WTC11 (cell line): ENCODE measurements at places on chromosomes 13 and 19.

- no peak for DNase-seq
Observed at GRCh38 chr13:77599351-77599750, 63.8 kb downstream of the SCEL start.

- no peak for DNase-seq
Observed at GRCh38 chr19:46913852-46914430, 53.1 kb downstream of the ARHGAP35 start.

GRCh38 chr13:40755082-40755700 is 15.8 kb downstream of the MRPS31 start:
- no peak for DNase-seq

- DNase-seq, result no peak
Observed at GRCh38 chr19:58196901-58197616, 14.2 kb downstream of the ZNF274 start.

DNA sequence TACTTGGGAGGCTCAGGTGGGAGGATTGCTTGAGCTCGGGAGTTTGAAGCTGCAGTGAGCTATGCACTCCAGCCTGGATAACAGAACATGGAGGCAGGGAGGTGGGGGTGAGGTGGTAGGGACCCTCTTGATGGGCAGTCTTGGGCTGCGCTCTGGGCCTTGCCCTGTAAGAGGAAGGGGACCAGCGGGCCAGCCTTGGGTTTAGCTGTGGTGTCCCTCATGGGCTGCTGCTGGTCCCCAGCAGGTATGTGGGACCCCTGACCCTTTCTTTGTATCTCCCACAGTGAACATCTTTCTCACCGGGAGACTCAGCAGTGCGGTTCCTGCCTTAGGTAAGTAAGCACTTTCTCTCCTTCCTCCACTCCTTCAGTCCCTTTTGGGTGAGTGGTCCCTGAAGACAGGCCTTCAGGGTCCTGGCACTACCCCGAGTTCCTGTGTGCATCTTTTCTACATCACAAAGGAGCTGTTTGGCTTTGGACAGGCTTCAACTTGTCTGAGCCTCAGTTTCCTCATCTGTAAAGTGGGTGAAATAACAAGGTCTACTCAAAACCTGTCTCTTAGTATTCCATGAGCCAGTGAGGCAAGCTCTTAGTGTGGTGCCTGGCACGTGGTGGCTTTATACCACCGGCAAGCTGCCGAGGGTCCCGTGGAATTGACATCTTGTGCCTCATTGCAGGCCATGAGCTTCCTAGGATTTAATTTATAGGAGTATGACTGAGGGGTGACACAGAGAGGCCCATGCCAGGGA is 2.5 kb downstream of the LRP3 start:
- DNase-seq, result no peak

DNA sequence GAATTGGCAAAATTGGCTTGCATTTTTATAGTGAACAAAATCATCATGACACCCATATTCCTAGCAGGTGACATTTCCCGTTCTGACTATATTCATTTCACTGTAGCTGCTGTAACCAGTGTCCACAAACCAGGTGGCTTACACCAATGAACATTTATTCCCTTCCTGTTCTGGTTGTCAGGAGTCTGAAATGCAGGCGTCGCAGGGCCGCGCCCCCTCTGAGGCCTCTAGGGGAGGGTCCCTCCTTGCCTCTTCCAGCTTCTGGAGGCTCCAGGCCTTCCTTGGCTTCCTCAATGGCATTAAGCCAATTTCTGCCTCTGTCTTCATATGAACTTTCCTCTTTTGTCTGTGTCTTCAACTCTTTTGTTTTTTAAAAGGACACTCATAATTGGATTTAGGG is 6.5 kb upstream of the RLN3 start:
- peak; percentile 30 for DNase-seq

DNA sequence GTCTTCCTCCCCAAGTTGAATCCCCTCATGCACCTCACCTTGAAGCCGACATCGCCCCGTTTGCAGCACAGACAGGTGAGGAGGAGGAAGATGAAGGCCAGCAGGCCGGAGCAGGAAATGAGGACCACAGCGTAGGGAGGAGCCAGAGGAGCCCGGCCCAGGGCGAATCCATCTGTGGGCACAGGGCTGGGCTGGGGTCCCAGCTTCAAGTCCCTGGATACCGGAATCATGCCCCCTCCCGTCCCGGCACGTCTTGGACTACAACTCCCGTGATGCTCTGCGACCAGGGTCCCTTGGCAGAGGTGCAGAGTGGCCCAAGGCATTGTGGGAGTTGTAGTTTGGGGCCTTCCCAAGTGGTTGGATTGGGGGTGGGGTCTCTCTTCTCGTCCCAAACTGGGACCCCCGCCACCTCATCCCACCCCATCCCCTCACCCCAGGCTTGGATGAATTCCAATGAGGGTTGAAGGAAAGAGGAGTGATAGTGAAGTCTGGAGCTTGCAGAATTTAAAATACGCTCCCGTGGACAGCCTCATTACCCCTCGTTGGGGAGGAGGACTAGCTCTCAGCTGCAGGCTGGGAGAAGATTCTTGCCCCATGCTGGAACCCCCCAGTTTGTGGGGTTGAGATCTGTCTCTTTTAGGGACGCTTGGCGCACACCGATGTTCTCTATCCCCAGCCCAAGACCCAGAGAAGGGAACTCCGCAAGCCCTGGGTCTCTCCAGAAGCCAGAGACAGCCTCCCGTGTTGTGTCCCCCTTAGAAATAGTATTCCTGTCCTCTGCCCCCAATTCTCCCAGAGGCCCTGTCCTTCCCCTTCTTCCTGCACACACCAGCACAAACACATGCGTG is 990 bp downstream of the LMTK3 start:
- DNase-seq, result peak; percentile 89

DNA sequence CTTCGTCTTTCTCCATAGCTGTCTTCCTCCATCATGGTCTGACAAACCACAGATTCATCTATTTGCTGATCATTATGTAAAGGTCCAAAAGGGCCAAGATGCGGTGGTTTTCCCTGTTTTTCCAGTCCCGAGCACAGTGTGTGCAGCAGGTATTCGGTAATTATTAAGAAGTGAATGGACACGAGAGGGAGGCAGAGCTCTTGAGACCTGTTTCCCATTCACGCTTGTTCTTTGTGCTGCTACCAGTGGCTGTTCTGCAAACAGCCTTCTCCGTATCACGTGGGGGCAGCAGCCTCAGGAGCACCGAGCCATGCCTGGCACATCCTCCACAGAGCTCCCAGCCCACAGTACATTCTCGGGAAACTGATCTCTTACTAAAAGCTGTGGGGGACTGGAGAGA is 50.3 kb downstream of the CCDC70 start:
- no peak for DNase-seq

DNA sequence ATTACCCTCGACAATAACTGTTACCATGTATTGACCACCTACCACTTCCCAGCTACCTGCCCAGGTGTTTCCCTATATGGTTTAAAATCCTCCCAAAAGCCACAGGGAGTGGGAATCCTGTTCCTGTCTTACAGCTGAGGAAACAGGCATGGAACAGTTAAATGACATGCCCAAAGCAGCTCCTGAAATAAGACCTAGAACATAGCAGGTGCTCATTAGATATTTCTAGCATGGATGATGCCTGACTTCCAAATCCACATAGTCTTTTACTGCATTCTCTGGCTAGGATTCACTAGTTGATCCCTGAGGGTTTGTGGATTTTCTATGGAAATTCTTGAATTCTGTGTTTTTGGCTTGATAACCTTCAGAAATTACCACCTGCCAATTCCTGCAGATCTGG is 13.0 kb downstream of the KCNN4 start:
- DNase-seq, result no peak

DNA sequence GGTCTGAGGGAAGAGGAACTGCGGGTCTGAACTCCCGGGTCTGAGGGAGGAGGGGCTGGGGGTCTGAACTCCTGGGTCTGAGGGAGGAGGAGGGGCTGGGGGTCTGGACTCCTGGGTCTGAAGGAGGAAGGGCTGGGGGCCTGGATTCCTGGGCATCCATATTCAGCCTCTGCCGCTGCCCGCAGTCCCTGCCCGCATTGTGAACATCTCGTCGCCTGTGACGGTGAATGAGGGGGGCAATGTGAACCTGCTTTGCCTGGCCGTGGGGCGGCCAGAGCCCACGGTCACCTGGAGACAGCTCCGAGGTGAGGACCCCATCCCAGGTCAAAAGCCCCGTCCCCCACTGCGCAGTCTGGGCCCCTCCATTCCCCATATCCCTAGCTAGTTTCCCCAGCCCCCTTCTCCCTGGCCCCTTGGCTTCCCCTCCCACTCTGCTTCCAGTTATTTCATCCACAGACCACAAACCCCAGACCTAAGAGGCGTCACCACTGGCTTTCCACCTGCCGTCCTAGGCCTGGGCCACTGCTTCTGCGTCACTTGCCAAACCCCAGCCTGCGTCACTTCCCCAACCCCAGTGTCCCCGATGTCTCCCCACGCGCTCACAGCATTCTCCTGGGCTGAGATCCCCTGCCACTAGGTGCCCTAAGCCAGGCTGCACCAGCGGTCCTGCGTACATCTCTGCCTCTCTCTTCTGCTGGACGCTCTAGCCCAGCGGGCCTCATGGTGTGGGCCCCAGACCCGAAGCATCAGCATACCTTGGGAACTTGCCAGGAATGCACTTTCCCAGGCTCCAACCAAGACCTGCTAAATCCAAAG is 13.9 kb downstream of the IGLON5 start:
- no peak for DNase-seq

GRCh38 chr19:41297628-41298347 is 12.2 kb upstream of the CCDC97 start:
- DNase-seq, result no peak

DNA sequence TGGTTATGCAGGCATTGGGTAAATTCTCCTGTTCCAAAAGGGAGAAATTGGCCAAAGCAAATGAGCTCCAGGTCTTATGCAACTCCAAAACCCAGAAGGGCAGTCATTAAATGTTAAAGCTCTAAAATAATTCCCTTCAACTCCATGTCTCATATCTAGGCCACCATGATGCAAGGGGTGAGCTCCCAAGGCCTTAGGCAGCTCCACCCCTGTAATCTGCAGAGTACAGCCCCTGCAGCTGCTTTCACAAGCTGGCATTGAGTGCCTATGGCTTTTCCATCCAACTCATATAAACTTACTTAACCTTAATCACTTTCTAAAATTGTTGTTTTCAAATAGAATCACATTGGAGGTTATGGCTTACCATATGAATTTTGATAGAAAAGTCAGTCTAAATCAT is 44.7 kb upstream of the ZNF429 start:
- no peak for DNase-seq

DNA sequence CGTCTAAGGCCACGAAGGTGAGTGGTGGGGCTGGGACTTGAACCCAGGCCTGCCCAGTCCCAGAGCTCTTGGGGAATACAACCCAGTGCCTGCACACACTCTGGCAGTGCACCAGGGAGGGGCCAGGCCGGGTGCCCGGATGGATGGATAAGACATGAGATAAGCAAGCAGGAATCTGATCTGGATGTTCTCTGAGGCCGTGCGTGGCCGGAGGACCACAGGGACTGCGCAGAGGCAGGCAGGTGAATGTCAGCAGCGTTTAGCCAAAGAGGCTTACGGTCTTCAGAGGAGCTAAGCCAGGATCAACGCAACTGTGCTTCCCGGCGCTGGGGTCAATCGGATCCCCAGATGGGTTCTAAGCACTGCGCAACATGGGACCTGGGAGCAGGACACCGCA is 1.5 kb downstream of the ZNF787 start:
- no peak for DNase-seq

DNA sequence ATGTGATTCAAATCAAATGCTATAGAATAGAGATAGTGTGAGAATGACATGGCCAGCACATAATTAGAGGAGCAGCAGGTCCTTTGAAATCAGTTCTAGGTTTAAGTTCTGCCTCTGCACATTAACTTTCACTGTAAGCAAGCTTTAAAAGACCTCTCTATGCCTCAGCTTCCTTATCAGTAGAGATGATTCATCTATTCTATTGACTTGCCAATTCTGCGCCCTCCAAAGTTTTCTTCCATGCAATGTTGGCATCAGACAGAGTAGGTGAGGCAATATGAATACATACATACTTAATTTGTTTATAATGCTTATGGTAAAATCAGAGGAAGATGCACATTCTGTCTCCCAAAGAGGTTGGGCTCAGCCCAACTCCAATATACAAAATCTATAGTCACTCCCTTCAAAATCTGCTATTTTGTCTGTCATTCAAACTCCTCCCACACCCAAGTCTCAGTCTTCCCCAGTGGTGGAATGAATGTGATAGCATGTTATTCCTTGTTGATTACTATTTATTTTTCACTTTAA is 525.5 kb downstream of the RFC3 start:
- no peak for DNase-seq

DNA sequence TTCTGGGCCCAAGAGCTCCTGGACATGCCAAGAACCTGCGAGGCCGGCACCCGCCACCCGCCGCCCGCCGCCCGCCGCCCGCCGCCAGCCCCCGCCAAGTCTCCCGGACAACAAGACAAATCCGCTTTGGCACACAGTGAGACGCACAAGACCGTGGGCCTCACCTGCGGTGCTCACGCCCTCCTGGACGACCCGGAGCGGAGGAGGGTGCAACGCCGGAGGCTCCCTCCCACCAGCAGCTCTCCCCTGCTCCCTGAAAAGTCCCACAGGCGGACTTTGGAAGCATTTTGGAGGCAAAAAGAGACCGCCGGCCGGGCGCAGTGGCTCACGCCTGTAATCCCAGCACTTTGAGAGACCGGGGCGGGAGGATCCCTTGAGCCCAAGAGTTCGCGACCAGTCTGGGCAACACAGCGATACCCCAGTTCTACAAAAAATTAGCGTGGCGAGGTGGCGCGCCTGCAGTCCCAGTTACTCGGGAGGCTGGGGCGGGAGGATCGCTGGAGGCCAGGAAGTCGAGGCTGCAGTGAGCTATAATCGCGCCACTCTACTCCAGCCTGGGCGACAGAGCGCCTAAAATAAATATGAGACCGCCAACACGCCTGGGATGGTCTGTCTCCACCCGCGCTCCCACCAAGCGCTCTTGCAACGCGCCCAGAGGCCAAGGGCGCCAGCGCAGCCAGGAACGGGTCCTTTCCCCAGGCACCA is 783 bp downstream of the RHPN2 start:
- peak; percentile 23 for DNase-seq

DNA sequence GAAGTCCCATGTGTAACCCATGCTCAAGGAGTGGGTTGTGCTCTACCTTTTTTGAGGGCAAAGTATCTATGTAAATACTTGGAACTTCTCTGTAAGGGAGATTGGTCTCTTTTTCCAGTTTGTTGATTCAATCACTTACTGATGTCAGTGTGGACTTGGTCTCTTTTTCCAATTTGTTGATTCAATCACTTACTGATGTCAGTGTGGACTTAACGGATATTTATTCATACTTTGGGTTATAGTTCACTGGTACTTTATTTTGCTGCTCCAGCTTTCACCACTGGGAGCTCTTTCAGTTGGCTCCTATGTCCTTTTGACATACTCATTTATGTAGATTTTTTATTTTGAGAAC is 36.4 kb downstream of the COG3 start:
- DNase-seq, result no peak

- no peak for DNase-seq
Observed at GRCh38 chr13:68608147-68608546, 1378.0 kb upstream of the PCDH9 start.

- DNase-seq, result no peak
Observed at GRCh38 chr19:4969772-4970531, 1.0 kb downstream of the KDM4B start.

DNA sequence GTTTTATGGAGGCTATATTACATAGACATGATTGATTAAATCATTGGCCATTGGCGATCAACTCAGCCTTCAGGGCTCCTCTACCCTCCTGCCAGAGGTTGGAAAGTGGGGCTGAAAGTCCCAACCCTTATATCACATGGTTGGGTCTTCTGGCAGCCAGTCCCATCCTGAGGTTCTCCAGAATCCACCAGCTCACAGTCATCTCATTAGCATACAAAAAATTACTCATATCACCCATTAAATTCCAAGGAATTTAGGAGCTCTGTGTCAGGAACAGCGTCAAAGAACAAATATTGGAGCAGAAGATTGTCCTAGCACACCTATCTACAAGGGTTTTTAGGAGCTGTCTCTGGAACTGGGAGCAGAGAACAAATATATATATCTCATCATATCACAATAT is 39.4 kb upstream of the FARP1 start:
- no peak for DNase-seq

- peak; percentile 37 for DNase-seq
Observed at GRCh38 chr13:30832845-30833332, 73.2 kb upstream of the MEDAG start.
